ENCODE measurements at places on chromosomes 7 and 10.

DNA sequence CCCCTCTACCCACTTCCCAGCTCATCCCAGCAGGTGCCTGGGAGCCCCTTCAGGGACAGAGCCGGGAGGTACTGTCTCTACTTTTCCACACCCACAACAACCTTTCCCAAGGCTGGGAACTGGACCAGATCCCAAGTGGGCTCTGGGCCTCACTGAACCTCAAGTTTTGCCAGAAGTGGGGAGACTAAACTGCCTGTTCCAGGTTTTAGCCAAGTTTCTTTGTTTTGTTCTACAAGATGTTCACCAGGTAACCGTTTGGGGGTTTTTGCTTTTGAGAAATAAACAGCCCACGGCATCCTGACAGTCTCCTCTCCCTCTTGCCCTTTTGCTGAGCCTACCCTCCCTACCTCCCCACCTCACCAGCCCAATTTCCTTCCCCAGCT is 10.6 kb upstream of the EMX2 start:
- DNase-seq = no peak

DNA sequence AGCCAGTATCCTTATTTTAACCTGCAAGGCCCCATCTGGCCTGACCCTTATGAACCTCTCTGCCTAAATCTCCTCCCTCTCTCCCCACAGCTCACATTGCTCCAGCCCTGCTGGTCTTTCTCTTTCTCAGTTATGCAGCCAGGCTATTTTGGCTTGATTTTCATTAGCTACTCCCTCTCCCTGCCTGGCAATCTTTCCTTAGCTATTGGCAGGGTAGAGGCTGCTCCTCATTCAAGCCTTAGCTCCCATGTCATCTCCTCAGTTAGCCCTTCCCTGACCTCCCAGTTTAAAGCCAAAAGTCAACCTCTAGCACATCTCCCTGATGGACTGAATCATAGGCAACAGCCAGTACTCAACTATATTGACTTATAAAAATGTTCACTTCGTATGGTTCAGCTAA is 214.4 kb upstream of the CELF2 start:
- DNase-seq = no peak

- DNase-seq = no peak
These were observed 4.2 kb downstream of the OSBPL3 start for GRCh38 chr7:24975644-24976260.

- DNase-seq = no peak
These were observed 617.7 kb upstream of the ANKRD30A start for GRCh38 chr10:36507715-36508114.

DNA sequence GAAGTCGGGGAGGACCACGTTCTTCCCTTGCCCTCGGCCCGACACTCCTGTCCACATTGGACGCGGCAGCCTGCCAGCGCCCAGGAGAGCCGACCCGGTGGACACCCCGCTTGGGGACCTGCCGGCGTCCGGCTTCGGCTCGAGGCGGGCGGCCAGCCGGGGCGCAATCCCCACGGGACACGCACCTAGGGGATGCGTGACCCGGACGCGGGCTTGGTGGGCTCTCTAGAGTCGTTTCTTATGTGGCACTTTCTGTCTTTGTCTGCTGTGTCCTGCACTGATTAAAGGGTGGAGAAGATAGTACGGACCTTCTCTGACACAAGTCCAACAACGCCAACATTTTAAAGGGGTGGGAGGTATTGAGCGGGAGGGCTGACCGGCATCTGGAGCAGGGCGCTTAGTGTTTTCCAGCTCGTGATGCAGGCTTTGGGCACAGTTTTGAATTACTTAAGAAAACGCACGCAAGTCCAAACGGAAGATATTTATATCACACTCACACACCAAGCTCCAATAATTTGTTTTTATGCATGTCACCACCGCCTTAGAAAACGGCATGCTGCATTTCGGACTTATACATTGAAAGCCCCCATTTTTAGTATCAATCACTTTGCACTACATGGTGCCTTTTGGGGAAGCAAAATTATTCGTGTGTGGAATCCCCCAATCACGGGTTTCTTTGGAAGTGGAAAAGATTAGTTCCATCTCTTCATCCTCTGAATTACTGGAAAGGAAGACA is 3.9 kb upstream of the SPAG6 start:
- no peak for DNase-seq

DNA sequence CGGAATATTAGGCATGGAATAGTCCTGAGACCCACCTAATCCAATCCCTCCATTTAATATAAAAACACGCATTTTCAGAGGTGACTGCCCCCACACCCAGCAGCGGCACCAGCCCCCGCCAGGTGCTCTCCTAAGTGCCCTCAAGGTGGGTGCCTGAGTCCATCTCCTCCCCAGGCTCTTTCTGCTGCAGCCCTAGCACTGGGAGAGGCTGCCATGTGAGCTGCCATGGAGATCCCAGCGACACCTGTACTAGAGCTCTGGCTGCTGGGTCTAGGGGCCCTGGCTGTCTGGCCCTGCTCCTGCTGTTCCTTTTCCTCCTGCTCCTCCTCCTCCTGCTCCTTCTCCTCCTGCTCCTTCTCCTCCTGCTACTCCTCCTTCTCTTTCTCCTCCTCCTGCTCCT is 191.1 kb upstream of the BMPER start:
- no peak for DNase-seq

DNA sequence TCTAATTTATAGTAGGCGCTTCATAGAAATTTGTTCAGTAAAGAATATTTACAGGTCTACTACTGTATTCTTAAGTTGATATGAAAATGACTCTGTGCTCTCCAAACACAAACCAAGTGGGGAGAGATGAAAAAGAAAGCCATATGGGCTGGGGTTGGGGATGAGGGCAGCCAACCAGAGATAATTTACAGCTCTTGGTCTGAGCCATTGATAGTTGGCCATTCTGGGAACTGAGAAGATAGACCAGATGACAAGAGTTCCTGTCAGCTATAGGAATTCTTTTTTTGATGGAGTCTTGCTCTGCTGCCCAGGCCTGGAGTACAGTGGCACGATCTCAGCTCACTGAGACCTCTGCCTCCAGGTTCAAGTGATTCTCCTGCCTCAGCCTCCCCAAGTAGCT is 57.4 kb downstream of the LAMB4 start:
- DNase-seq = no peak

- DNase-seq = no peak
These were observed at the start of gene CYP3A7 for GRCh38 chr7:99734987-99735386. Gene CYP3A7, minus strand, starts transcription at chr7:99735196. Its CDS starts 103 bp downstream, at chr7:99735093.

DNA sequence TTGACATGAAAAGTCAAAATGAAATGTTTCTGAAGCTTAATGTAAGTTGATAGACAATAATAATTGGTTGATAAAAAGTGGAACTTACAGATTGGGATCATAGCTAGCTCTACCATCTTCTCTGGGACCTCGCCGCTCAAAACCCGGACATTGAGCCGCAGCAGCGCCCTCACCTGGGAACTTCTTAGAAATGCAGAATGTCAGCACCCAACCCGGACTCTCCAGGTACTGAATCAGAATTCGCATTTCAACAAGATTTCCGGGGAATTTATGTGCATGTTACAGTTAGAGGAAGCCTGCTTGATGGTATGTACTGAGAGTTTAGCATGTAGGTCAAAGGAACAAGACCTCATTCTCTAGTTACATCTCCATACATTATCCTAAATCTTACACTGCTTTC is 36.7 kb upstream of the ABLIM1 start:
- no peak for DNase-seq

GRCh38 chr10:35448687-35449662 is 112.7 kb downstream of the CCNY start:
- no peak for DNase-seq

DNA sequence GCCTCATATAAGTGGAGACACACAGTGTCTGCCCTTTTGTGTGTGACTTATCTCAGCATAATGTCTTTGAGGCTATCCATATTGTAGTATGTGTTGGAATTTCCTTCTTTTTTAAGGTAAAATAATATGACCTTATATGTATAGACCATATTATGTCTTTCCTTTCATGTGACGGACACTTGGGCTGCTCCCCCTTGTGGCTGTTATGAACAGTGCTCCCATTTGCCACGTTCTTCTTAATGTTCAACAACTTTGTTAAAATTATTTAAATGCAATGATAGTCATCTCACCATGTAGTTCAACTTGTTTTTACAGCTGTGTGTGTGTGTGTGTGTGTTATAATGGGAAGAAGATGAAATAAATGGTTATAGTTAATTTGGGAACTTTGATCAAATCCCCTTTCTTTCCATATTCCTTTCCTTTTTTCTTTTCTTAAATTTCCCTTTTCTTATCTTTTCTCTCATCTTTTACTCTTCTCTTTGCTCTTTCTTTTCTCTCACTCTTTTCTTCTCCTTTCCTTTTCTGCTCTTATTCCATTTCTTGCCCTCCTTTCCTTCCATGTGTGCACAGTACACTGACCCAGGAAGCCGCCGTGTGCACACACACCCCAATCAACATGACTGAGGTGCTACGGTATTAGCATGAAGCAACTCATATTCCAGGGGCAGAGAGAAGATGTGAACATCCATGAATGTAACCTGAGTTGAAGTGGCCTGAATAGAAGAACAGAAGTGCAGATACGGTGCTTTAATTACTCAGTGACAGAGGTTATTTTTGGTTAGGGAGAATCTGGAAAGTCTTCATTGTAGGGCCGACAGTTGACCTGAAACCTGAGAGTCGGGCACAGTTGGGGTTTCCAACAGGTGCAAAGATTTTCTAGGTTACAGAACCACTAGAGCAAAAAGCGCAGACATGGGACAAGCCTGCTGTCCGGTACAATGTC is 596.6 kb downstream of the SDK1 start:
- DNase-seq = peak; percentile 11

GRCh38 chr7:49295146-49295545 is 370.8 kb downstream of the CDC14C start:
- DNase-seq = no peak

- DNase-seq = no peak
These were observed 142.2 kb upstream of the HABP2 start for GRCh38 chr10:113410618-113411017.

DNA sequence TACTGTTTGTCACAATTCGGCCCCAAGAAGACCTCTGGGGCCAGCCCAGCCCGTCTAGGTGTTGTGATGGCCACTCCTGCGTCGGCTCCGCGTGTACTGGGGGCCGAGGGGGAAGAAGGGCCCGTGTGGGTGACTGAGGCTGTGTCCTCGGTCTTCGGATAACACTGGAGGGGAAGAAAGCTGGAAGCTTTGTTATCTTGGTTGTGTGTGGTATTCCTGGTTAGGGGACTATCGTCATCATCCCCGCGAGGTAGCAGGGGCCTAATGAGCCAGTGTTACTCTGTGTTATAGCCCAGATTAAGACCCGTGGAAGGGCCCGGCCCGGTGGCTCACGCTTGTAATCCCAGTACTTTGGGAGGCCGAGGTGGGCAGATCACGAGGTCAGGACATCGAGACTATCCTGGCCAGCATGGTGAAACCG is 854 bp downstream of the MTG1 start:
- DNase-seq = no peak

DNA sequence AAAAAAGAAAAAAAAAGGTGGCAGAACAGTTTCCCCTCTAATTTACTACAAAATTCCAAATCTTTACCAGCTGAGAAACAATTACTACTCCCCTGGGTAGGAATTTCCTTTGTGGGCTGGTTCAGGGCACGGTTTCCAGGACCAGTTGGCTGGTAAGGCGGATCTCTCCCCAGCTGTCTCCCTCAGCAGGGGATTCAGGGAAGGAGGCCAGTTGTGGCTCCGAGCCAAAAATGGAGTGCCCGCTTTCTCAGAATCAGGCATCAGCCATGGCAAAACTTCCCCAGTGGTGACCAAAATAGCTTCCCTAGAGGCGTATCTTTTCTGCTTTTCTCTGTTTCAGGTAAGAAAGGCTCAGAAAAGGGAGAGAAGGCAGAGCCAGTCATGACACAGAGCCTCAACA is 91.2 kb downstream of the ZNF22 start:
- DNase-seq = no peak

DNA sequence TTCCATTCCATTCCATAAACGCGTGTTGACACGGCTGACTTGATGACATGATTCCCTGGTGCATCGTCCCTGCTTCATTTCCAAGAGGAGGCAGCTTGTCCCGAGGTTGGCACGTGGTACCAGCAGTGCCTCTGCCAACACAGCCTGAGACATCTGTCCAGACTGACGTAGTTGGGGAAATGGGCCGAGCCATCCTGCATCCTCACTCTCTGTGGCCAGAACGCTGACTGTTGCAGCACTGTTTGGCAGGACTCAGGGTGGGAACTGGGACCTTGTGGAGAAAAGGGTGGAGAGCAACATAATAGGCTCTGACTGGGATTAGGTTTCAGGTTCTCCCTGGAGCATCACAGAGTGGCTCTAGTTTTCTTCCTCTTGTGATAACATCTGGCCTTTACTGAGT is 118.6 kb upstream of the BTBD16 start:
- no peak for DNase-seq

GRCh38 chr10:62230344-62231121 is 38.1 kb downstream of the RTKN2 start:
- DNase-seq = no peak

- no peak for DNase-seq
These were observed 77.2 kb downstream of the TNS3 start for GRCh38 chr7:47504551-47505311.

DNA sequence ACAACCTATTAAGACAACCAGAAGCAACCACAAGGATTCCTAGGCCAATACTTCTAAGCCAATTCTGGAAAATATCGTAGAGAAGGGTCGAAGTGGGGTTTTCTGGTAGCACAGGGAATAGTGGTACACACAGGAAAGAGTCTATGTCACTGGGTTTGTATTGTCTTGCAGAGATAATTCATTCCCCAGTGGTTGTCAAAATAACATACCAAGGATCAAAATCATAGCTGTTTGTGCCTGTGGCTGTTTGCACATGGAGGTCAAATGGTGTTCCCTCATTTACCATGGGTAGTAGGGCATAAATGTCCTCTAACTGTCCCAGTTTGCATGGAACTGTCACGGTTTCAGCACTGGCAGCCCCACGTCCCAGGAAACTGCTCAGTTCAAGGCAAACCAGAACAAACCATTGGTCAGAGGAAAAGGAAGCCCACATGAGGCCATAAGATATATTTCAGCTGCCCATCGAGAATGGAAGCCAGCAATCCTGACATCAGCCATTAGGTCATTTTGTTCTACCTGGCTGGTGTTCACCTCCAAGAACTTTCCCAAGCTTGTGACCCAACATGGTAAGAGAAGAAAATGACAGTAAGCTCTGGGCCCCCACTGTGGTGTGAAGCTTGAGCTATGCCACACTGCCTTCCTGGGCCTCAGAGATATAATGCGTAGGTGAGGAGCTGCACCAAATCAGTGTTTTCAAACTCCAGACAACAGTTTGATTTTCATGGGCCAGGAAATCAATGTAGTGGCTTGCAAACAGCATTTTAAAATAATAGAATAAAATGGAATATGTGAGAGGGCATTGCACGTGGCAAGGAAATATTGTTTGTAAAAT is 53.9 kb upstream of the NFE2L3 start:
- DNase-seq = no peak
